Progenitor cell of endocrine pancreas (in vitro differentiated cells): ENCODE measurements at places on chromosomes 12 and 14.
A peak's percentile ranks its signal among the peaks of the same experiment; 100 is the strongest.

- DNase-seq, result no peak
- H3K4me1 ChIP-seq, result no peaks in the 10 kb centered on the region
- no peaks in the 10 kb centered on the region for H3K27me3 ChIP-seq
- no peak overlapping the region for H3K4me3 ChIP-seq
These were observed 19.1 kb downstream of the SLC2A3 start for GRCh38 chr12:7916936-7917335.

- H3K27me3 ChIP-seq, result no peaks in the 10 kb centered on the region
- no peaks in the 10 kb centered on the region for H3K4me1 ChIP-seq
- no peak for DNase-seq
- no peak overlapping the region for H3K4me3 ChIP-seq
These were observed 105.1 kb upstream of the NAV3 start for GRCh38 chr12:77725611-77726010.

GRCh38 chr14:64721391-64721791 is 17.2 kb downstream of the PLEKHG3 start:
- H3K36me3 ChIP-seq, result peaks cover 6% of the 10 kb centered on the region
- peaks cover 66% of the 10 kb centered on the region for H3K4me1 ChIP-seq
- H3K27me3 ChIP-seq, result no peaks in the 10 kb centered on the region
- H3K4me3 ChIP-seq, result no peak overlapping the region
- H3K27ac ChIP-seq, result peak overlapping the region; percentile 62

DNA sequence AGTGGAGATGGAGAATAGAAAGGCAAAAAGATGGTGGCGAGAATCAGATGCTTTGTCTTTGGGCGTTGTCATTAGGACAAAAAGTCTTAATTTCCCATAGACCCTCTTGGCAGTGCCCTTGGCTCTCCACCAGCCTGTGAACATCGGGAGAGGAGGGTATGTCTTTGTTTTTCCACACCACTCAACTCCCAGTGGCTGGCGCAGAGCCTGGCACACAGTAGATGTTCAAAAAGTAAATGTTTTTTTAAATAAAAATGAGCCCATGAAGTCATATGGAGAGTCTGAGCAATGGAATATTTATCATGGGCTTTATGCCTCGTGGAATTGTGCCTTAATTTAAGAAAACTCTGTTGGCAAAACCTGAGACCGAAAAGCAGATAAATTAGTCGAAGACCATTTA is 90.4 kb downstream of the SRGAP1 start:
- H3K4me1 ChIP-seq, result peaks cover 4% of the 10 kb centered on the region
- no peak overlapping the region for H3K27ac ChIP-seq

DNA sequence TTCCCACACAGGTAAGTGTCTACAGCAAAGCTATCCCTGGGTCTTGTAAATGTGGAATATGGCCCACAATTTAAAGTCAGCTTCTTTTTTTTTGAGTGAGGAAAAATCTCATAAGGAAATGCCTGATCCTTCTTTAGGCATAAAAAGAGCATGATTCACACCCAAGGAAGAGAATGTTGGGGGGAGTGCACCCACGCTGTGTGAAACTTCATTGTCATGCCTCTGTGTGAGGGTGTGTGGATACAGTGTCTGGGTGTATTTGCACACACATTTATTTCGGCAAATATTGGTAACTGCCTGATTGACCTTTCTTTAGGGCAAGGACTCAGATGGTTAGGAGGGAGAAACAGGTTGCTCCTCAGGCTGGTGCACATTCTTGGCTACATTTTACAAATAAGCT is 196.8 kb upstream of the STXBP6 start:
- no peak overlapping the region for H3K4me3 ChIP-seq
- H3K4me1 ChIP-seq, result no peaks in the 10 kb centered on the region
- H3K27ac ChIP-seq, result no peak overlapping the region
- no peaks in the 10 kb centered on the region for H3K27me3 ChIP-seq
- no peaks in the 10 kb centered on the region for H3K36me3 ChIP-seq
- DNase-seq, result no peak

DNA sequence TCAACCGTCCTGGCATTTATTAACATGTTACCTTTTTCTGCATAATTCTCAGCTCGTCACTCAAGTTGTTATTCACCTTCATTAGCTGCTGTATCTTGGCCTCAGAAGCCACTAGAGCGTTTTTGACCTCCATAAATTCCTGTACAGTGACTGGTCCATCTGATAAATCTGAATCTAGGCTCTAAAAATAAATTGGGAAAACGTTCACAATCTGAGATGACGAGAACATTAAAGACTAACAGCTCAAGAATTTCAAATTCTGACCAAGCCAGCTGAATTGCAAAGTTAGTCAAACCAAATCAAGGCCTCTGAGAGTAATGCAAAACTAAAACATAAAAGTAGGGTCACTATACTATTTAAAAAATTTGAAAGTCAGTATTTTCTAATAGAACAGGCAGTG is 45.0 kb downstream of the GIT2 start:
- H3K27me3 ChIP-seq, result no peaks in the 10 kb centered on the region
- H3K36me3 ChIP-seq, result peaks cover 36% of the 10 kb centered on the region
- H3K4me3 ChIP-seq, result no peak overlapping the region
- H3K4me1 ChIP-seq, result peaks cover 24% of the 10 kb centered on the region
- no peak for DNase-seq

GRCh38 chr12:87802721-87803011 is 226.5 kb downstream of the C12orf50 start:
- H3K4me3 ChIP-seq, result no peak overlapping the region
- H3K27me3 ChIP-seq, result no peaks in the 10 kb centered on the region
- H3K36me3 ChIP-seq, result no peaks in the 10 kb centered on the region
- peaks cover 7% of the 10 kb centered on the region for H3K4me1 ChIP-seq
- H3K27ac ChIP-seq, result no peak overlapping the region

- H3K4me1 ChIP-seq, result peaks cover 31% of the 10 kb centered on the region
- no peak for DNase-seq
- H3K27me3 ChIP-seq, result peaks cover 3% of the 10 kb centered on the region
- no peak overlapping the region for H3K27ac ChIP-seq
- no peaks in the 10 kb centered on the region for H3K36me3 ChIP-seq
- H3K4me3 ChIP-seq, result no peak overlapping the region
These were observed 215.9 kb downstream of the CHST11 start for GRCh38 chr12:104672501-104673265.

DNA sequence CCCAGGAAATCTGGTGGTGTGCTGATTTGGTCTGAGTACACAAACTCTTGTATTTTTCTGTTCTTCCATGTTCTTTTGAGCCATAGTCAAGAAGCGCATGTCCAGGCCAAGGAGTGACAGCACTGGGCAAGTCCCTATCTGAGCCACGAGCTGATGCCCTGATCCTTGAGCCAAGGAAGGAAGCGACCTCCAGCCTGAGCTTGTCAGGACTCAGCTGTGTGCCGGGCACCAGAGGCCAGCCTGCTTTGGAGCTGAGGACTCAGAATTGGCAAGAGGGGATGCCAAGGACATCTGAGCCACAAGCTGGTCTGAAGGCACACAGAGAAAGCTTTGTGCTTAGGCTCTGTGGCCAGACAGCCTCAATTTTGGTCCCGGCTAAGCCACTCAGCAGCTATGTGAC is 52.6 kb downstream of the GALNT16 start:
- no peak overlapping the region for H3K27ac ChIP-seq
- no peak for DNase-seq
- no peak overlapping the region for H3K4me3 ChIP-seq
- peaks cover 3% of the 10 kb centered on the region for H3K4me1 ChIP-seq

GRCh38 chr12:74985293-74985985 is 224.2 kb downstream of the KCNC2 start:
- H3K36me3 ChIP-seq, result no peaks in the 10 kb centered on the region
- no peak overlapping the region for H3K4me3 ChIP-seq
- peaks cover 16% of the 10 kb centered on the region for H3K4me1 ChIP-seq
- DNase-seq, result no peak

GRCh38 chr14:20429801-20430669 is 5.9 kb downstream of the KLHL33 start:
- no peak for DNase-seq
- peaks cover 3% of the 10 kb centered on the region for H3K27me3 ChIP-seq
- no peak overlapping the region for H3K4me3 ChIP-seq
- H3K4me1 ChIP-seq, result peaks cover 1% of the 10 kb centered on the region

GRCh38 chr12:83689333-83689732 is 1002.6 kb downstream of the TMTC2 start:
- no peaks in the 10 kb centered on the region for H3K4me1 ChIP-seq
- H3K27ac ChIP-seq, result no peak overlapping the region
- peaks cover 4% of the 10 kb centered on the region for H3K27me3 ChIP-seq
- H3K36me3 ChIP-seq, result no peaks in the 10 kb centered on the region

GRCh38 chr14:69694730-69695281 is 72.1 kb upstream of the SRSF5 start:
- H3K27ac ChIP-seq, result no peak overlapping the region
- H3K27me3 ChIP-seq, result no peaks in the 10 kb centered on the region
- no peak for DNase-seq
- no peaks in the 10 kb centered on the region for H3K36me3 ChIP-seq
- peaks cover 42% of the 10 kb centered on the region for H3K4me1 ChIP-seq

- DNase-seq, result no peak
- no peaks in the 10 kb centered on the region for H3K36me3 ChIP-seq
- no peaks in the 10 kb centered on the region for H3K4me1 ChIP-seq
- H3K27me3 ChIP-seq, result peaks cover 8% of the 10 kb centered on the region
- no peak overlapping the region for H3K4me3 ChIP-seq
- no peak overlapping the region for H3K27ac ChIP-seq
These were observed 79.7 kb downstream of the SPTB start for GRCh38 chr14:64800000-64800399.

- H3K27me3 ChIP-seq, result peaks cover 5% of the 10 kb centered on the region
- DNase-seq, result no peak
- no peak overlapping the region for H3K27ac ChIP-seq
- H3K4me3 ChIP-seq, result no peak overlapping the region
These were observed 211.1 kb downstream of the CACNA1C start for GRCh38 chr12:2263901-2264300.

DNA sequence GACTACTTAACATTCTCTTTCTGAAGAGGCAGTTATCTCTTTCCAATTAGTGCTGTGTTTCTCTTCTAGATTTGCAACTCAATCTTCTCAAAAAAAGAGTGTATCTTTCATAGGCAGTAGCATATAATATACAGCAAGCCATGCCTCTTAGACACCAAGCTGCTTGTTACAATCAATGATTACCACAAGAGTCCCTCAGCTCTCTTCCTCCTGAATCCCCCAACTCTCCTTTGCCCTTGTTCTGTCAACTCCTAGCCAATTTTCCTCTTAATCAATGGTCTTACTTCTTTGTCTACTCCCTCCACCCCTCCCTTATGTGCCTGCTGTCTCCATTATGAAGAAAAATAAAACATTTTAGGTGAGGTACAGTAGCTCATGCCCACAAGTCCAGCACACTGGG is 2.6 kb downstream of the TMTC1 start:
- no peak for DNase-seq
- peaks cover 2% of the 10 kb centered on the region for H3K36me3 ChIP-seq
- peak overlapping the region; percentile 93 for H3K4me3 ChIP-seq
- H3K4me1 ChIP-seq, result peaks cover 18% of the 10 kb centered on the region
- H3K27ac ChIP-seq, result no peak overlapping the region
- H3K27me3 ChIP-seq, result peaks cover 12% of the 10 kb centered on the region

GRCh38 chr12:103392722-103393121 is 103.0 kb downstream of the C12orf42 start:
- H3K27me3 ChIP-seq, result peaks cover 68% of the 10 kb centered on the region
- no peaks in the 10 kb centered on the region for H3K4me1 ChIP-seq
- no peak for DNase-seq
- H3K36me3 ChIP-seq, result no peaks in the 10 kb centered on the region
- no peak overlapping the region for H3K4me3 ChIP-seq

- no peak overlapping the region for H3K4me3 ChIP-seq
- H3K27me3 ChIP-seq, result no peaks in the 10 kb centered on the region
- H3K27ac ChIP-seq, result no peak overlapping the region
- H3K36me3 ChIP-seq, result peaks cover 6% of the 10 kb centered on the region
These were observed 41.1 kb upstream of the CDKN3 start for GRCh38 chr14:54355698-54356097.

GRCh38 chr12:288687-289086 is 26.1 kb upstream of the SLC6A13 start:
- no peak overlapping the region for H3K27ac ChIP-seq
- no peaks in the 10 kb centered on the region for H3K27me3 ChIP-seq
- no peak overlapping the region for H3K4me3 ChIP-seq
- DNase-seq, result no peak
- peaks cover 53% of the 10 kb centered on the region for H3K36me3 ChIP-seq

DNA sequence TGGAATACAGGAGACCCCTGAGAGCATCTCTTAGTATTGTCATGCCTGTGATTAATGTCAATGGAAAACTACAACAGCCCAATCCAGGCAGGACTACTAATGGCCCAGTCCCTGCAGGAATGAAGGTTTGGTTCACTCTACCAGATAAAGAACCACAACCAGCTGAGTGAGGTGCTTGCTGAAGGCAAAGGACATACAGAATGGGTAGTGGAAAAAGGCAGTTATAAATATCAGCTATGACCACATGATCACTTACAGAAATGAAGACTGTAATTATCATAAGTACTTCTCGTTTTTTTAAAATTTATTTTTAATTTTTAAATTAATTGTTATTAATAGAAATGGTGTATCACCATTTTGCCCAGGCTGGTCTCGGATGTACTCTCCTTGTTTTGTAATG is 17.2 kb upstream of the LPCAT3 start:
- H3K4me3 ChIP-seq, result no peak overlapping the region
- no peak for DNase-seq
- H3K27me3 ChIP-seq, result peaks cover 3% of the 10 kb centered on the region
- no peaks in the 10 kb centered on the region for H3K36me3 ChIP-seq
- H3K4me1 ChIP-seq, result no peaks in the 10 kb centered on the region
- no peak overlapping the region for H3K27ac ChIP-seq

GRCh38 chr12:128871516-128871892 is 18.2 kb downstream of the GLT1D1 start:
- no peak overlapping the region for H3K4me3 ChIP-seq
- H3K4me1 ChIP-seq, result no peaks in the 10 kb centered on the region
- peaks cover 7% of the 10 kb centered on the region for H3K36me3 ChIP-seq

GRCh38 chr12:49609875-49610154 is 4.4 kb upstream of the FAM186B start:
- DNase-seq, result no peak
- no peak overlapping the region for H3K27ac ChIP-seq
- H3K27me3 ChIP-seq, result no peaks in the 10 kb centered on the region
- H3K4me3 ChIP-seq, result no peak overlapping the region
- H3K4me1 ChIP-seq, result no peaks in the 10 kb centered on the region

DNA sequence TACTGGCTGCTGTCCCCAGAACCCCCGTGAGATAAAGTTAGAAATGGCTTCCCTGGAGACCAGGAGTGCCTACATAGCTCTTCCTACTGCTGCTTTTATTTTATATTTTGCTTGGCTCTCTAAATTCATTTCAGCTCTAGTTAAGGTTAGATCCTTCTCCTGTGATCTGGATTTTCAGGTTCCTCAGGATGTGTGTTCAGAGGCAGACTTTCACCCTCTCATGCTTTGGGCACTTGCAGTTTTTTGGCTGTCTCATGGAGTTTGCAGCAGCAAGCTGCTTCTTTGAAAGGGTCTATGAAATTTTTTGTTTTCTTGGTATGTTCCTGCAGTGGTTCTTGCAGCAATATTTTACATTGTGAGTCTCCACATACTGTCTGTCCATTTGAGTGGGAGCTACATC is 93.3 kb downstream of the ATP23 start:
- no peak overlapping the region for H3K27ac ChIP-seq
- H3K36me3 ChIP-seq, result no peaks in the 10 kb centered on the region
- no peak for DNase-seq
- H3K27me3 ChIP-seq, result no peaks in the 10 kb centered on the region
- no peak overlapping the region for H3K4me3 ChIP-seq
- H3K4me1 ChIP-seq, result no peaks in the 10 kb centered on the region

- no peak for DNase-seq
- no peak overlapping the region for H3K27ac ChIP-seq
- H3K4me3 ChIP-seq, result no peak overlapping the region
- no peaks in the 10 kb centered on the region for H3K4me1 ChIP-seq
These were observed 859.9 kb upstream of the ATXN7L3B start for GRCh38 chr12:73677520-73678291.
